Stimulated activated naive CD4-positive, alpha-beta T cell treated with Interleukin-2 at 50 U/mL for 16 hours (primary cell): ENCODE measurements at places on chromosomes 4 and X.

DNA sequence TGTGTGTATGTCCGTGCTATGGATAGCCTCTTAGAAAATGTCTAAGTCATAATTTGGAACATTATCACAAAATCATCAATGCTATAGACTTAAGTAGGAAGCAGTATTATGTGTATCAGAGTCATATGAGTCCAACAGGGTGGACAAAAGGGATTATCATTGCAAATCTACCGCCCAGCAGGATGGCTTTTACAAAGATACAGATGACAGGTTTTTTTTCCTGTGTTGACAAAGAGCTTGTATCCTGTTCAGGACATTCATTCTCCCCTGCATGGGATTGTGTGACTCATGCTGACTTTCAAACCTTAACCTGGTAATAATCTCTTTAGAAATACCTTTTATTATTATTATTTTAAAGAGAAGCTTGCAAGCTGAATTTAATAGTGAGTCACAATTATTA is 310.3 kb upstream of the GNPDA2 start:
- DNase-seq = no peak

- no peak for DNase-seq
These were observed 248.7 kb downstream of the FMR1NB start for GRCh38 chrX:148229801-148230303.

DNA sequence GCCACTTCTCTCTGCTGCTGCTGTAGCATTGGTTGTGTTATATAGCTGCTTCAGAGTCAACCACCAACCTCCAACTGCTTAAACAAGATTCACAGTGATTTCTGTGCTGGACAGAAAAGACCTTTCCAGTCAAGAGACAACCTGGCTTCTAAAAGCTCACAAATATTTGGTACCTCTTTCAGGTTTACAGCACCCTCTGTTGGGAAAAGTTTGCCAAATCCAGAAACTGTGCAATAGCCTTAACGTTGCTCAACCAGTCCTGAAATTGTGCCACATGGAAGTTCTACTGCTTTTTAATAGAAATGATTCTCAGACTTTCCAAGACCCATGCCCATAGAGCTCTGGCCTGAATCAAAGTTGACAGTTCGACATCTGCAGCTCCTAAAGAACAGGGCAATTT is 842.1 kb upstream of the HTR2C start:
- no peak for DNase-seq

DNA sequence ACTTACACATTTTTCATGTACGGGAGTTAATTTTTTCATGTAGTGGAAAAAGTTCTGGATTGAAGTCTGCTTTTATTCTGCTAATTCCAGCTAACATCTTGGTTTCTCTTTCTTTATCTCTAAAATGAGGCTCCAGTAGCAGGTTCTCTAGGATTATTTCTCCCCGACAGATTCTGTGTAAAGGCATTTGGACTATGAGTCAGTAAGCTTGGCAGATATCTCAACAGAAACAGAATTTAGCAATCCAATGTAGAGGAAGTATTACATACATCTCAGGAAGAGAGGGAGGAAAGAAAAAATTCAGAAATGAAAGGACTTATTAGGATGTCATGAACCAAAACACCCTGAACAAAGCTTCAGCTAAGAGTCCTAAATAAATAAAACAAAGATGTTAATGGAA is 1682.3 kb upstream of the TENM3 start:
- no peak for DNase-seq

DNA sequence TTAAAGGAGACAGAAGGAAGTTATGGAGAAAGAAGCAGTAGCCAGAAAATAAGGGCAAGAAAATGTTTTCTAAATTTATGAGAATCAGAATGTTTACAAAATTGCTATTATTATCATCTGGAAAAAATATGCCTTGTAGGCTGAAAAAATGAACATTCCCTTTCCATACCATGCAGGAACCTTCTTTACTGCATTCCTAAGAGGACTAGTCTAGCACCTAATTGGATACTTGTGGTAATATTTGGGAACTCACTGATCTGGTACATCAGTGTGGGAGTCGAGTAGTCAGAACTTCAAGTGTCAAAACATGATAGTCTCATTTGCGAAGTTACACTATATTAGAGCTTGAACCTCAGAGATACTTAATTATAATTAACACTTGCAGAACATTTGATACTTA is 51.9 kb downstream of the TET2 start:
- no peak for DNase-seq

- no peak for DNase-seq
These were observed 384.5 kb upstream of the TENM3 start for GRCh38 chr4:181858741-181859140.

DNA sequence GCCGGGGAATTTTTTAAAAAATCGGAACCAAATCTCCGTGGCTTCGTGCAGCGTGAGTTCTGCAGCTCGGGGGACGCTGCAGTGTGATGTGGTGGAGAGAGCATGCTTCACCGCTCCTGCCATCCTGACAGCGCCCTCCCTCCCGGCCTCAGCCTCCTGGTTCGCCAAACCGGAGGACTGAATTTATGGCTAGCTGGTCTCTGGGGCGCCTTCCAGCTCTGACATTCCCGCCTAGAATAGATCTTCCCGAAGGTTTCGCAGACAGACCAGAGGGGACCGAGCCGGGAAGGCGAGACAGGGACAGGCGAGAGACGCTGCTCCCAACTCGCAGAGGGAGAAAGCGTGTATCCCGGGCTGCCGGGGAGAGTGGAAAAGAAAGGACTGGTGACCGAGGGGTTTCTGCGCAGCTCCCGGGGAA is 25.9 kb downstream of the HOPX start:
- DNase-seq = no peak

DNA sequence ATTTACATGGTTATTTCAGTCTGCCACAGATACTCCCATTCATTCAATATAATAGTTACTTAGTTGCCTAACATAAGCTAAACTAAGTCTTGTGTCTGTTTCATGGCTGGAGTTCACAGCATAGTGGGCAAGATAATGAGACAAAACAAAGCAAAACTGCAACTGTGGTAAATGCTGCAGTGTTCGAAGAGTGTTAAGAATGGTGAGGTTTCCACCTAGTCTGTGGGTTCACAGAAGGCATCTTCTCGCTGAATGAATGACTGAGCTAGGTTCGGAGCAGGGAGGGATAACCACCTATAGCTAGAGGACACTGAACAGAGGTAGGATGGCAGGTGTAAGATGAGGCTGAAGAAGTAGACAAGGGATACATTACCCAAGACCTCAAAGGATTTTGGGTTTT is 171.0 kb downstream of the FBXW7 start:
- no peak for DNase-seq

DNA sequence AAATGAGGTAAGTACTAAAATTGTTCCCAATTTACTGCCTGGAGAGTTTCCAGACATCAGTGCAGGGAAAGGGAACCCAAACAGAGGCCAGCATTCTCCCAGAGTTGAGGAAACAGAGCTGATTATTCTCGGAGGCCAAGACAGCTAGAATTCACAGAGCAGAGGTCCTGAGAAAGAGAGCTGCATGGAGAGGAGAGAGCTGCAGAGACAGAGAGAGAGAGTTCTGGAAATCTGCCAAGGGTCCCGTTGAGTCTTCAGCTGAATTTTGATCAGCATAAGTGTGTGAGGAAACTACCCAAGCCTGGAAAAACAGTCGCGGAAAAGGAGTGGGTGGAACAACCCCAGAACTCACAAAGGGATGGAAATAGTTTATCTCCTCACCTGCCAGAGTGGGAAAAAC is 43.8 kb upstream of the GPR173 start:
- DNase-seq = no peak

DNA sequence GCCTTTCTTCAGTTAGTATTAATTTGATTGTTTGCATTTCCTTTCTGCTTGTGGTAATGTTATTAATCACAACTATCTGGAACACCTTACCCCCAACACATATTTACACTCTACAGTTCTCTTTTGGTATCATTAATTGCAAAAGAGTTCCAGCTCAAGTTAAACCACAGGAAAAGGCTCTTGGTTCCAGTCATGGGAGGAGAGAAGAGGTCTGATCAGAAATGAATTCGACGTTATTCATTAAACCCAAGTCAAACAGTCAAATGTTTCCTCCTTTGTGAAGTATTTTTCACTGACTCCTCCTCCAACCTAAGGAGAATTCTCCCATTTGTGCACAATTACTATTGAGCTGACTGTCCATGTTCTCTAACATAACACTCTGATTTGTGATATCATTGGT is 91.4 kb downstream of the SLC39A8 start:
- DNase-seq = no peak

DNA sequence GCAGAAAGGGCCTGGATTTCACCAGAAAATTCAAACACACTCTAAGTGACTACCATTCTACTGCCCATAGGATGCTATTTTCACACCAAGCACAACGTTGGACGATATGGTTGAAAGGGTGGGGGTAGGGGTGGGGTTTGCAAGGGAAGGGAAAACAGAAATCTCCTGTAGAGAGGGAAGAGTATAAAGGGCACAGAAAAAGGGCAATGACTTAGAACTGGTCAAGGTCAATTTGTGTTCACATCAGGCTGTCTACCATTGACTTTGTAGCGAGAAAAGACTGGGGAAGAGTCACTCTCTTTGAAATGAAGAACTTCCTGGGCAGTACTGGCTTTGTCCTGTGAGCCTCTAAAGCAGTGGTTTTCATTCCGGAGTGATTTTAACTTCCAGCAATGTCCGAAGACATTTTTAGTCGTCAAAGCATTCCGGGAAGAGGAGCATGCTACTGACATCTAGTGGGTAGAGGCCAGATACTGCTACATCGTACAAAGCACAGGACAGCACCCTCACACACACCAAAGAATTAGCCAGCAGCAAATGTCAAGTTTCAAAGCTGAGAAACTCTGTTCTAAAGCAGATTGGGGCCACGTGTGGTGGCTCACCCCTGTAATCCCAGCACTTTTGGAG is 48.4 kb upstream of the SLC7A3 start:
- DNase-seq = no peak

- no peak for DNase-seq
These were observed 69.8 kb downstream of the FBXO8 start for GRCh38 chr4:174213731-174214100.

- no peak for DNase-seq
These were observed 70.8 kb upstream of the HHIP start for GRCh38 chr4:144575181-144575580.

GRCh38 chr4:10096201-10096977 is 20.2 kb downstream of the WDR1 start:
- peak; percentile 83 for DNase-seq

DNA sequence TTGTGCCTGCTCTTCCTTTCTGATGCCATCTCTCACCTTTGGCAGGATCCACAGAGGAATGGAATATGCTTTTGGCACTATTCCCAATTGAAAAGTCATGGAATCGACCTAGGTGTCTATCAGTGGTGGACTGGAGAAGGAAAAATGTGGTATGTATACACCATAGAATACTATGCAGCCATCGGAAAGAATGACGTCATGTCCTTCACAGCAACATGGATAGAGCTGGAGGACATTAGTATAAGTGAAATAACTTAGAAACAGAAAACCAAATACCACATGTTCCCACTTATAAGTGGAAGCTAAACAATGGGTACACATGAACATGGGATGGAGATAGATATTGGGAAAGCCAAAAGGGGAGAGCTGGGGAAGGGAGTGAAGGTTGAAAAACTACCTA is 58.3 kb upstream of the SMIM31 start:
- DNase-seq = no peak

- no peak for DNase-seq
These were observed 69.9 kb downstream of the SEL1L3 start for GRCh38 chr4:25792876-25793275.

DNA sequence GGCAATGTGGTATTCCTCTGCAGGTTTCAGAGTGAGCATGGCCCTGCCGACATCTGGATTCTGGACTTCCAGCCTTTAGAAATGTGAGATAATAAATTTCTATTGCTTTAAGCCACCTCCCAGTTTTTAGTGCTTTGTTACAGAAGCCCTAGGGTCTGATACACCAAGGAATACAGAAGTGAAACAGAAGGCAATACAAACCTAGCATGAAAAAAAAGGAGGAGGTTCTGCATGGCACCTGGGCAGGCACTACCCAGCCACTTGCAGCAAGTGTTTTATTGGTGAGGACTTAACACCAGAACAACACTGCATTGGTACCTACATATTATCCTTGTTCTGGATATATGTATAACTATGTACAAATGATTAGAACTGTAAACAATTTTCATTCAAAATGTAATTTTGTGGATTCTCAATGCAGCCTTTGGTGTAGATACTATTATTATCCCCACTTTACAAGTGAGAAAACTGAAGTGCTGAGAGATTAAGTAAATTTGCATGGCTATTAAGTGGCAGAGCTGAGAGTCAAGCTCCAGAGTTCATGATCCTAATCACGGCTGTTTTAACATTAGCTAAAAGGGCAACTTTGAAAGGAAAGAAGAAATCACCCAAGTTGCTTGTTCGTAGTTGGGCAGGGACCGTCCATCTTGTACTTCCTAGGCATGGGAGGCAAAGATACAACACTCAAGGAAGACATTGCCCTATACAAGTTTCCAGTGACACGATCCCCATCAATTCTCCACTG is 71.8 kb downstream of the IL21 start:
- no peak for DNase-seq

DNA sequence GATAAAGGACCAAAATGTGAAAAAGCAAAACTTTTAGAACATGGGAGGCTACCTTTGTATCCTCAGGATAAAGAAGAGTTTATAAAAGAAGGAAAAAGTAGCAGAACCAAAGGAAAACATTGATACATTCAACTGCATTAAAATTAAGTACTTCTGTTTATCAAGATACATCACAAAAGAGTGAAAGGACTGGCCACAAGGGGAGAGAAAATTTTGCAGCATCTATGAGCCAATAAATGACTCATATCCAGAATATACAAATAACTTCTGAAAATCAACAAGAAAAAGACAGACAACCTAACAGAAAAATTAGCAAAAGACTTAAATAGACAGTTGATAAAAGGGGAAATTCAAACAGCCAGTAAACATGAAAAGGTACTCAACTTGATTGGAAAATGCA is 177.1 kb downstream of the RBMX2 start:
- no peak for DNase-seq

GRCh38 chrX:153400146-153401132 is 711 bp downstream of the PNMA6E start:
- DNase-seq = peak; percentile 16

GRCh38 chr4:118326585-118326984 is 26.2 kb downstream of the PRSS12 start:
- DNase-seq = no peak

DNA sequence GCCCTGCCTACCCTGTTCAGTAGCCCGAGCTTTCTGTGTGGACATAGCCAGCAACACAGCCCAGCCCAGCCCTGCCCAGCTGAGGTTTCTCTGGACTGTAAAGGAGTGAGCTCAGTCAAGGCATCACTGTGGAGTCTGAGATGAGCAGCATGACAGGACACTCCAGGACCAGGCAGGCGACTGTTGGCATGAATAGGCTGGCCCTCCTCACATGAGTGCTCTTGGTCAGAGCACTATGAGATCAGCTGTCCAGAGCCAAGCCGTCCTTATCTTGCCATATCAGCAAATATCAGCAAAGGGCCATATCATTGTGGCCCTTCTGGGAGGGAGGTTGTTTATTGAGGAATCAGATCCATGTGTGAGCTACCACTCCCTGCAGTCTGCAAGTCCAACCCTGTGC is 30.9 kb downstream of the REELD1 start:
- no peak for DNase-seq

- no peak for DNase-seq
These were observed 358.4 kb downstream of the ARHGAP24 start for GRCh38 chr4:85833302-85833701.
